Vagina (tissue), 2 donors: ENCODE measurements at places on chromosomes 2 and 18.

DNA sequence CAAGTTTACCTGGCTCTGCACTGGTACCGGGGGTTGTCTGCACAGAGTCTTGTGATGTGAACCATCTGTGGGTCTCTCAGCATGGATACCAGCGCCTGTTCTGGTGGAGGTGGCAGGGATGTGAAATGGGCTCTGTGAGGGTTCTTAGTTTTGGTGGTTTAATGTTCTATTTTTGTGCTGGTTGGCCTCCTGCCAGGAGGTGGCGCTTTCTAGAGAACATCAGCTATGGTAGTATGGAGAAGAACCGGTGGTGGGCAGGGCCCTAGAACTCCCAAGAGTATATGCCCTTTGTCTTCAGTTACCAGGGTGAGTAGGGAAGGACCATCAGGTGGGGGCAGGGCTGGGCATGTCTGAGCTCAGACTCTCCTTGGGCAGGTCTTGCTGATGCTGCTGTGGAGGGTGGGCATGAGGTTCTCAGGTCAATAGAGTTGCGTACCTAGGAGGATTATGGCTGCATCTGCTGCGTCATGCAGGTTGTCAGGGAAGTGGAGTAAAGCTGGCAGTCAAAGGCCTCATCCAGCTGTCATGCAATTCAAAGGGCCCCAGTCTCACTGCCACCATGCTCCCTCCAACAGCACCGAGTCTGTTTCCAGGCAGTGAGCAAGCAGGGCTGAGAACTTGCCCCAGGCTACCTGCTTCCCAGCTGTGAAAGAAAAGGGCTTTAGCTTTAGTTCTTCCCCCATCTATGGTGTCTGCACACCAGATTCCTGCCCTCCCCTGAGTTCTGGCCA lies 278.0 kb downstream of the METTL4 start:
- DNase-seq, result no peak

- no peak for DNase-seq
Observed at GRCh38 chr2:233794128-233794658, 16.1 kb downstream of the MROH2A start.

GRCh38 chr2:143734507-143734906 lies 605.3 kb downstream of the ARHGAP15 start:
- no peak for DNase-seq

DNA sequence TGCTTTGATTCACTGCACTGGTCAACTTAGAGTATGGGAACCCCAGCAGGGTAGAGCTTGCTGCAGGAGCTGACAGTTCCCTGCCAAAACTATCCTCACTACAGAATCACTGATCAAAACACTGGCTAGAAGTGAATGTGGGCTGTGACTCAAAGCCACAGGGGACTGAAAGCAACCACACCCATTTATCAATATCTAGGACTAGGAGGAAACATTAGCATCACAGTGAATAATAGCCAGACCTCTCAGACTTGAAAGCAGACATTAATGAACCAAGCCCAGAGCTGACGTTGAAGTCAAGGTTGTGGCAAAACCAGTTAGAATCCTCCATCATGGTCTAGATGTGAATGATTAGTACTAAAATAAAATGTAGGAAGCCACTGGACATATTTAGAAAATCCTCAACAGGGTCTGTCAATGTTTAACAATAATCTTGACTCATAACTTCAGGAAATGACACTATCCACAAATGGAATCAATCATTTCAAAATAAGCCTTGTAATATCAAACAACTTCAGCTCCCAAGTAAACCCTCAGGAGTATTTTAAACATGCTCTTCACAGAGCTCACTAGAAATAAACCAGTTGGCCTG lies 131.4 kb downstream of the CDH20 start:
- DNase-seq, result no peak
